HFFc6 (cell line): ENCODE measurements at places on chromosomes 13 and 19.

GRCh38 chr19:44904426-44904994 lies 1.1 kb upstream of the APOE start:
- DNase-seq: no peak

GRCh38 chr13:113819731-113820715 lies 43.9 kb downstream of the GAS6 start:
- DNase-seq: no peak

- DNase-seq: peak; percentile 39
Observed at GRCh38 chr19:58170860-58171259, 12.0 kb upstream of the ZNF274 start.

- DNase-seq: no peak
Observed at GRCh38 chr19:54418930-54419800, 3.9 kb downstream of the TTYH1 start.

DNA sequence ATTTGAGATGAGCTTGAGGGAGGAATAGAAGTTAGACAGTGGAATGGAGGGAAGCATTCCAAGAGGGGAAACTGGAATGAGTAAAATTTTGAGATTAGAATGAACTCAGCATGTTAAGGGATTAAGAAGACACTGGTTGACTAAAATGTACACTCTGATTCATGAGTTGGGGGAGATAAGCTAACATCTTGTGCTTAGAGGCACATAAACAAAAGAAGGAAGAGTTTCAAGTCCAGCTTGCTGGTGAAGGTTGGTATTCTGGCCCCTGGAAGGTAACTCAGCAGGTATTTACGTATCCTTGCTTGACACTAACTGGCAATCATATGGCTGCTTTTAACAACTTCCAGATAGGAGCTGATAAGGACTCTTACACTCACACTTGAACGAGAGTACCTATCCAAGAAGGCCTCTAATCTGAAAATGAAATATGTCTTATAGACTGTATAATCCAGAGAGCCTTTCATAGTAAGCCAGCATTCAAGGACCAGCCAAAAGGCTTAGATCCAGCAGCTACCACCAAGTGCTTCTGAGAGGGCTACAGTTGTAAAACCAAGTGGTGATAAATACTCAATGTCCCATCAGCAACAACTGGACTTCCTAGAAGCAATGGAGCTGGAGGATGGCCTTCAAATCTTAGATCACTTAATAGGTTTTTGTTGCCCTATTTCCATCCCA lies 149.7 kb upstream of the SERP2 start:
- DNase-seq: no peak

- DNase-seq: no peak
Observed at GRCh38 chr13:113364901-113365582, 1.1 kb upstream of the GRTP1 start.
